ENCODE measurements at places on chromosomes 5 and 9. TPM values are rescaled to one million over a fixed set of nuclear protein-coding genes. Genes with fewer than 3 reads are reported as not detected.

- no peaks in the 10 kb centered on the region for H3K36me3 ChIP-seq
- H3K4me1 ChIP-seq: no peaks in the 10 kb centered on the region
- no peaks in the 10 kb centered on the region for H3K27me3 ChIP-seq
- no peak for DNase-seq
These were observed 128.5 kb downstream of the ZNF354C start for GRCh38 chr5:179188636-179189035.

GRCh38 chr5:174282391-174282790 lies 236.9 kb downstream of the NSG2 start:
- H3K27me3 ChIP-seq: no peaks in the 10 kb centered on the region
- no peaks in the 10 kb centered on the region for H3K4me1 ChIP-seq
- H3K4me3 ChIP-seq: no peak overlapping the region
- H3K36me3 ChIP-seq: no peaks in the 10 kb centered on the region
- no peak overlapping the region for H3K27ac ChIP-seq

- no peaks in the 10 kb centered on the region for H3K4me1 ChIP-seq
- H3K27ac ChIP-seq: no peak overlapping the region
- no peak overlapping the region for H3K4me3 ChIP-seq
- DNase-seq: no peak
- H3K36me3 ChIP-seq: no peaks in the 10 kb centered on the region
These were observed 253.8 kb downstream of the DMRT2 start for GRCh38 chr9:1303932-1304331.

DNA sequence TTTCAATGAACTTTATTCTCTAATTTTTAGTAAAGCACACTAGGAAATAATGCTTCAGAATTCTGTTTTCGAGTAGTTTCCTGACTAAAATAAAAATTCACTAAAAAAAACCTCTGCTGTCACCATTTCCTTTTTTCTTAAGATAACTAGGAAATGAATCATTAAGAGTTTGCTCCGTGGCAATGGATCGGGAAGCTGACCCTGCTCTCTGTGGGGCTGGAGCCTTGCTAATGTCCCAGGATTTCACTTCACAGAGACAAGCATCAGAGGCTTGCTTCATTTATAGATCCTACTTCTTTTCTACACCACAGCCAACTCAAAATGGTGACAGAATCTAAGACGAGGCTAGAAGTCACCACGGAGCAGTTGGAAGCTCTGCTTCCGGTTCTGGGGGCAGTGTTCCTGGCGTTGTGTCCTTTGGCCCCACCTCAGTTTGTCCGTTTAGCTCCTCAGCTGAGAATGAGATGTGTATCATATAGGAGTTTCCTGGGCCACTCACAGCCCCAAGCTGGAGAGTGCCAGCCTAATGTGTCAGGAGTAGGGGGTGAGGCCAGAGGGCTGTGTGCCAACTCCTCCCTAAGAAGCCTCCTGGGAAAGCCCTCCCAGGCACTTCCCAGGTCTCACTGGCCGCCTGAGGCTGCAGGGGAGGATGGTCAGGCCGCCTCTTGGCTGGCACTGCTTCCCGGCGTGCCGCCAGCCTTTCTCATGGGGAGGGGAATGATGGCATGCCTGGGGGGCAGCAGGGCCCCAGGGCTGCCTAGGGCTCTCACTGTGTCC lies 19.6 kb downstream of the TENT4A start:
- peaks cover under 1% of the 10 kb centered on the region for H3K36me3 ChIP-seq
- peaks cover 22% of the 10 kb centered on the region for H3K4me1 ChIP-seq
- no peak for DNase-seq
- H3K27me3 ChIP-seq: no peaks in the 10 kb centered on the region
- H3K4me3 ChIP-seq: no peak overlapping the region

GRCh38 chr9:88789785-88790184 lies 201.5 kb upstream of the S1PR3 start:
- H3K27me3 ChIP-seq: no peaks in the 10 kb centered on the region
- H3K4me3 ChIP-seq: no peak overlapping the region
- H3K36me3 ChIP-seq: no peaks in the 10 kb centered on the region
- no peak for DNase-seq
- H3K27ac ChIP-seq: no peak overlapping the region

- H3K36me3 ChIP-seq: no peaks in the 10 kb centered on the region
- H3K27me3 ChIP-seq: no peaks in the 10 kb centered on the region
- no peaks in the 10 kb centered on the region for H3K4me1 ChIP-seq
- DNase-seq: no peak
These were observed 97.4 kb downstream of the CACNA1B start for GRCh38 chr9:137974746-137975526.

DNA sequence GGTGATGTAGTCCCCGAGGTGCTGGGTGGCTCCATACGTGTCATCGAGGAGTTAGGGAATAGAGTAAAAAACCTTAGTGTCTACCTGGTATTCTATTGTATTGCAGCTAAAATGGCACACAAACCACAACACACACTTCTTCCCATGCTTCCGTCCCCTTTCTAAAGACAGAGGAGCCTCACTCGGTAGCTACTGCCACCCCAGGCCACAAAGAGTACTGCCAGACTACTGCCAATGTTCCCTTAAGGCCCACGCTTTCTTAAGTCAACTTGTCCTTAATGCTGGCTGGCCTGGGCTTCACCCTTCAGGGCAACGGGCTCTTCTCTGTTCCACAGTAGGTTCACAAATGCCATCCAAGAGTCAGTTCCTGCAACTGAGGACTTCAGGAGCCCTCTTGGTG lies 673.0 kb downstream of the ELAVL2 start:
- H3K36me3 ChIP-seq: no peaks in the 10 kb centered on the region
- DNase-seq: no peak
- H3K27ac ChIP-seq: no peak overlapping the region
- no peak overlapping the region for H3K4me3 ChIP-seq

DNA sequence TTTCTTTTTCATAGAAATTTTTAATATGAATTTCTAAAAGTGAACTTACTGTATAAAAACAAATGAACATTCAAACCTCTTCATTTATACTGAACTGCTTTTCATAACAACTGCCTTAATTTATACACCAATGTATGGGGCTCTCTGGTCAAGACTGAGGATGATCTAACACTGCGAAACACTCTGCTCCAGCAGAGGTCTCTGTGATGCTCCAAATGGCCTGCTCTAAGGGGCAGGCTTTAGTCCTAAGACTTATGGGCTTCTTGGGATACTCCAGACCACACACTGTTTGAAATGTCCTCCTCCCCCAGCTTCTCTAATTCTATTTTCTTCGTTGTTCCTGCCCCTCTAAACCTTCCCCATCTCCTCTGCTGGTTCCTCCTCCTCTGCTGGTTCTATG lies 58.5 kb downstream of the LIFR start:
- no peaks in the 10 kb centered on the region for H3K36me3 ChIP-seq
- no peak overlapping the region for H3K4me3 ChIP-seq
- no peaks in the 10 kb centered on the region for H3K4me1 ChIP-seq

GMCL2 gene
- not detected for total RNA-seq

FIBCD1 gene
- total RNA-seq: not detected

SLIT3 gene
- total RNA-seq: not detected

UAP1L1 gene
- total RNA-seq: 10.5 TPM
